Ascending aorta (tissue), 2 donors: ENCODE measurements at places on chromosomes 3 and 15.
A peak's percentile ranks its signal among the peaks of the same experiment; 100 is the strongest.

- H3K27ac ChIP-seq = peak overlapping the region; percentile 28
- no peaks in the 10 kb centered on the region for H3K27me3 ChIP-seq
- no peak overlapping the region for H3K4me3 ChIP-seq
- no peaks in the 10 kb centered on the region for H3K36me3 ChIP-seq
These were observed 18.1 kb upstream of the SCN10A start for GRCh38 chr3:38834110-38834509.

DNA sequence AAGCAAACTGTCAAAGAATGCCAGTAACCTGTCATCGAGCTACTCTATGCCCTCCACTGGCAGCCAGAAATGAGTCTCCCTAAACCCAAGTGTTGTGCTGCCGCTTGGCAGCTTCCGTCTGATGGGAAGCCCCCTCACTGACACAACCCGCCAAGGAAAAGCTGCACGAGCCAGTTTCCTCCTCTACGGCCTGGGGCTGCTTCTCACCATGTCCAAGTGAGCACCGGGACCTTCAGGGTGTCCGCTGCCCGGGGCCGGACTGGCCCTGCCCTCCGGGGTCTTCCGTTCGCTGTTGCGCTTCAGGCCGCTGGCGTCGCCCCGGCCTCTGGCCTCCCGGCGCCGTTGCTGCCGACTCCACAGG is 490 bp downstream of the TOMM70 start:
- DNase-seq = no peak
- peaks cover 10% of the 10 kb centered on the region for H3K4me1 ChIP-seq
- peak overlapping the region; percentile 92 for H3K4me3 ChIP-seq
- no peaks in the 10 kb centered on the region for H3K27me3 ChIP-seq
- peak overlapping the region; percentile 91 for H3K27ac ChIP-seq

- no peak for DNase-seq
- H3K27me3 ChIP-seq = no peaks in the 10 kb centered on the region
- no peaks in the 10 kb centered on the region for H3K36me3 ChIP-seq
- no peaks in the 10 kb centered on the region for H3K4me1 ChIP-seq
These were observed 178.2 kb downstream of the LSAMP start for GRCh38 chr3:116267116-116267515.

- no peak overlapping the region for H3K4me3 ChIP-seq
- no peaks in the 10 kb centered on the region for H3K27me3 ChIP-seq
- H3K27ac ChIP-seq = no peak overlapping the region
- H3K36me3 ChIP-seq = no peaks in the 10 kb centered on the region
- no peaks in the 10 kb centered on the region for H3K4me1 ChIP-seq
These were observed 73.8 kb upstream of the GSK3B start for GRCh38 chr3:120168038-120168437.

GRCh38 chr3:48897460-48898376 is 964 bp downstream of the SLC25A20 start:
- peaks cover 5% of the 10 kb centered on the region for H3K4me1 ChIP-seq
- H3K27me3 ChIP-seq = no peaks in the 10 kb centered on the region
- H3K36me3 ChIP-seq = no peaks in the 10 kb centered on the region
- peak overlapping the region; percentile 74 for H3K4me3 ChIP-seq

DNA sequence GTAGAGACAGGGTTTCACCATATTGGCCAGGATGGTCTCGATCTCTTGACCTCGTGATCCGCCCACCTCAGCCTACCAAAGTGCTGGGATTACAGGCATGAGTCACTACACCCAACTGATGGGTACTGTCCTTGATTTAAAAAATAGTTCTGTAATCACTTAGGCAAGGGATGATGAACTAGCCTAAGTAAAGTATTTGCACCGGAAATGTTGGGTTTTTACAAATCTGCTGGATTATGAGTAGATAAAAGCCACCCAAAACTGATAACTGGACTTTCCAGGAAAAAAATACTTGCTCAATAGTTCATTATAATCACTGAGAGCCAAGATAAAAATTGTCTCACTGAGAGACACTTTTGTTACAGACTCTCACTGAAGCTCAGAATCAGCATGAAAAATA is 218.0 kb downstream of the WNT5A start:
- H3K27ac ChIP-seq = no peak overlapping the region
- H3K4me3 ChIP-seq = no peak overlapping the region
- no peak for DNase-seq

GRCh38 chr15:88243895-88244787 is 12.4 kb downstream of the NTRK3 start:
- no peaks in the 10 kb centered on the region for H3K36me3 ChIP-seq
- peaks cover 24% of the 10 kb centered on the region for H3K4me1 ChIP-seq
- no peak for DNase-seq
- no peak overlapping the region for H3K4me3 ChIP-seq
- no peaks in the 10 kb centered on the region for H3K27me3 ChIP-seq

DNA sequence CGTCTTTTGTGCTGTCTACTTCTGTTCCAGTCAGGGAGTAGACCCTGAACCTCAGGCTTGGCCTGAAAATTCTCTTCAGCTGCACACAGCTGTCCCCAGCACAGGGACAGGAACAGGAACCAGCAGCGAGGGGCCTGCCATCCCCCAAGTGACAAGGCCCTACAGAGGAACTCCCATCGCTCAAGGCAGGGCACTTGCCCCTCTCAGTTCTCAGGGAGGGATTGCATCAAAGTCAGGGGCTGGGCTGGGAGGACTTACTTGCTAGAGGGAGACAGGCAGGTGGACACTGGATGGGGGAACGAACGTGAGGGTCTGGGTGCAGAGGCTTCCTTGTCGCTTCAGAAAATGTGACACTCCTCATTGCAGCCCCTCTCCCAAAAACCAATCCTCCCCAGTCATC is 163.6 kb downstream of the CHSY1 start:
- no peaks in the 10 kb centered on the region for H3K36me3 ChIP-seq
- no peak overlapping the region for H3K27ac ChIP-seq
- no peaks in the 10 kb centered on the region for H3K27me3 ChIP-seq
- H3K4me3 ChIP-seq = no peak overlapping the region
- DNase-seq = no peak

DNA sequence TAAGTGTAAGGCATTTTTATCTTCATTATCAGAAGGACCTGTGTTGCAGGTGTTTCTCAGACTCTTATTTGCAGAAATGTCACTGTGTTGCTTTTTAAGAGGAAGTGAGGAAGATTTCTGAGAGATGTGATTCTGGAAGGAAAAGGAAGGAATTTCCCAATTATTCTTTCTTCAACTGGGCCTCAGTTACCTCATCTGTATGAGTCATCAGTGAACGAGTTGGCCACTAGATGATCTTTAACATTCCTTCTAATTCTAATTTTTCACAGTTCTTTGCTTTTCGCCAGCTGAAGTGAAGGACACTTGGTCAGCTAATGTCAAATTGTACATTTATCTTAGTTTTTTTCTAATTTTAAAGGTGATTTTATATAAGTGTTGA is 28.9 kb downstream of the CLEC3B start:
- no peaks in the 10 kb centered on the region for H3K36me3 ChIP-seq
- no peak for DNase-seq
- peaks cover 5% of the 10 kb centered on the region for H3K4me1 ChIP-seq
- H3K4me3 ChIP-seq = no peak overlapping the region
- H3K27me3 ChIP-seq = no peaks in the 10 kb centered on the region
- H3K27ac ChIP-seq = peak overlapping the region; percentile 59

- no peak overlapping the region for H3K27ac ChIP-seq
- no peaks in the 10 kb centered on the region for H3K4me1 ChIP-seq
- no peaks in the 10 kb centered on the region for H3K36me3 ChIP-seq
- DNase-seq = no peak
These were observed 68.0 kb downstream of the VGLL4 start for GRCh38 chr3:11575677-11576076.

DNA sequence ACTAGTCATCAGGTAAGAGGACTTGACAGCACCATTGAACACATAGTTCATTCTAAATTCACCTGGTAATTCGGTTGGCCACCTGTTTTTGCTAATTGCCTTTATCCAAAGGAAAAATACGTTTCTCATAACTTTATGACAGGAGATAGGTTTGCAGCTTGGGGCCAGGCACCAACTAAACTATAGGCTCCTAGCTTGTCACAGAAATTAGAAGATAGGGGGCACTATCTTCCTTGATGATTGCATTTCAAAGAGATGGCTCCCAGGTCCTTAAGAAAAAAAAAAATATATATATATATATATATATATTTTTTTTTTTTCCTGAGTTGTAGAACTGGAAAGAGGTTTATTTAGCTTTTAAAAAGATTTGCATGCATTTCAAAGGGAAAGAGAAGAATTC is 563.6 kb downstream of the NAALADL2 start:
- peaks cover 4% of the 10 kb centered on the region for H3K4me1 ChIP-seq
- H3K27me3 ChIP-seq = no peaks in the 10 kb centered on the region
- H3K4me3 ChIP-seq = no peak overlapping the region

GRCh38 chr3:194081826-194082225 is 54.1 kb upstream of the HES1 start:
- no peaks in the 10 kb centered on the region for H3K27me3 ChIP-seq
- no peak for DNase-seq
- no peaks in the 10 kb centered on the region for H3K36me3 ChIP-seq
- H3K4me1 ChIP-seq = peaks cover 7% of the 10 kb centered on the region
- H3K27ac ChIP-seq = no peak overlapping the region

GRCh38 chr3:112128843-112129727 is 4.0 kb downstream of the GCSAM start:
- DNase-seq = no peak
- no peak overlapping the region for H3K27ac ChIP-seq
- no peaks in the 10 kb centered on the region for H3K4me1 ChIP-seq
- no peaks in the 10 kb centered on the region for H3K27me3 ChIP-seq
- H3K4me3 ChIP-seq = no peak overlapping the region

DNA sequence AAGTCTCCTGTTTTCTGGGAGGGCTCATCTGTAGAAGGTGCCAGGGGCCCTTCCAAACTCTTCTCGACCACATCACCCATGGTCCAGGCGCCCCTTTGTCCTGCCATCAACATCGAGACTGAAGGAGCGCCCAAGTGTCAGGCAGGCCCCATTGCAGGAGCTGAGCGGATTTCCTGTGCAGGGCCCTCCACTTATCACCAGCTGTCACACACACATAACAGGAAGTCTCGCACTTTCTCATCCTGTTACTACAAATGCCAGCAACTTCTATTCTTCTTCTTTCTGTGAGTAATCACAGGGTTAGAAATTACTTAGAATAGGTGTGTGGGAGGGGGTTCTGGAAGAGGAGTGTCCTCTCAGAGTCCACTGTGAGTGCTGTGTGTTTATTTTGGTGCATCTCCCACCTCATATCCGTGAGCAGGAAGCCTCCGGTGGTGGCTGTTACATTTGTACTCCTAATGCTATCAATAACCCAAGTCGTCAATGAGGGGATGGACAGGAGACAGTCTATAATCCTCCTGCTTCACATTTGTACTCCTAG is at the start of gene KLHL6:
KLHL6 (minus strand) TSS at position 166 of the 541 bp plus-strand sequence; CDS start at position 113, 53 bp downstream.
- no peaks in the 10 kb centered on the region for H3K4me1 ChIP-seq
- H3K27me3 ChIP-seq = no peaks in the 10 kb centered on the region
- no peaks in the 10 kb centered on the region for H3K36me3 ChIP-seq
- H3K4me3 ChIP-seq = peak within 1 kb of the TSS; percentile 41
- peak within 1 kb of the TSS; percentile 16 for H3K27ac ChIP-seq

DNA sequence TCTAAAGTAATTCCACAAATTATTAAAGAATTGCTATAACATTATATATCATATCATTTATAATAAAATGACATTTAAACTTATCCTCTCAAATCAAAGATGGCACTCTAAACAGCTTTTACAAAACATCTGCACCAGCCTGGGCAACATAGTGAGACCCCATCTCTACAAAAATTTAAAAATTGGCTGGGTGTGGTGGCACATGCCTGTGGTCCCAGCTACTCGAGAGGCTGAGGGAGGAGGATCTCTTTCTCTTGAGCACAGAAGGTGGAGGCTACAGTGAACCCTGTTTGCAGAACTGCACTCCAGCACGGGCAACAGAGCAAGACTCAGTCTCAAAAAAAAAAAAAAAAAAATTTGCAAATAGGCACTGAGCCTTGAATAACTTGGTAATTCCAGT is 63.1 kb downstream of the PIK3CB start:
- H3K36me3 ChIP-seq = no peaks in the 10 kb centered on the region
- DNase-seq = no peak
- H3K4me1 ChIP-seq = peaks cover 7% of the 10 kb centered on the region
- no peak overlapping the region for H3K27ac ChIP-seq
- H3K27me3 ChIP-seq = no peaks in the 10 kb centered on the region
- no peak overlapping the region for H3K4me3 ChIP-seq

GRCh38 chr3:30344288-30344687 is 262.1 kb upstream of the TGFBR2 start:
- peak overlapping the region; percentile 16 for H3K27ac ChIP-seq
- H3K27me3 ChIP-seq = no peaks in the 10 kb centered on the region
- no peak for DNase-seq

DNA sequence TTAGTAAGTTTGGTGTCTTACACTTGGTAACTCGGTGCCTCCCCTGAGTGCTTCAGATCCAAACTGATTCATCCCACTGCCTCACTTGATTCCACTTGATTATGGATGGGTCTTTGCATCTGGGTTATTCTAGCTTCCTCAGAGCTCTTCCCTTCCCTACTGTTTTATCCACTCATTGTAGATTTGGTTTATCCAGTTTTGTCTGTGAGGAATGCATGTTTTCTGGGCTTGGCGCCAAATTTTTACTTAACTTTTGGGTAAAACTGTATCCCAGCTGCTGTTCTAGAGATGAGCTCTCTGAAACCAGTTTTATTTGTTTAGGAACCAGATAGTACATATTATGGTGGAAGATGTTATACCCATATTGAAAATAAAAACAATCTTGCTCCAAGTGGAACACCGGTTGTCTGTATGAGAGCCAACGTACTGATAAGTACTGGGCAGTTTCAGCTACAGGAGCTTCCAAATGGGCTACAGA is 20.9 kb downstream of the RAD54L2 start:
- H3K36me3 ChIP-seq = no peaks in the 10 kb centered on the region
- DNase-seq = no peak
- H3K4me1 ChIP-seq = no peaks in the 10 kb centered on the region
- H3K4me3 ChIP-seq = no peak overlapping the region
- no peak overlapping the region for H3K27ac ChIP-seq
- no peaks in the 10 kb centered on the region for H3K27me3 ChIP-seq

- no peak overlapping the region for H3K27ac ChIP-seq
- H3K36me3 ChIP-seq = no peaks in the 10 kb centered on the region
- no peaks in the 10 kb centered on the region for H3K27me3 ChIP-seq
- DNase-seq = peak; percentile 58
These were observed 37.8 kb upstream of the USP3 start for GRCh38 chr15:63466378-63467192.

GRCh38 chr15:59825901-59826300 is 136.8 kb upstream of the BNIP2 start:
- no peak overlapping the region for H3K27ac ChIP-seq
- no peak for DNase-seq
- H3K36me3 ChIP-seq = no peaks in the 10 kb centered on the region
- no peaks in the 10 kb centered on the region for H3K4me1 ChIP-seq
- H3K27me3 ChIP-seq = no peaks in the 10 kb centered on the region

DNA sequence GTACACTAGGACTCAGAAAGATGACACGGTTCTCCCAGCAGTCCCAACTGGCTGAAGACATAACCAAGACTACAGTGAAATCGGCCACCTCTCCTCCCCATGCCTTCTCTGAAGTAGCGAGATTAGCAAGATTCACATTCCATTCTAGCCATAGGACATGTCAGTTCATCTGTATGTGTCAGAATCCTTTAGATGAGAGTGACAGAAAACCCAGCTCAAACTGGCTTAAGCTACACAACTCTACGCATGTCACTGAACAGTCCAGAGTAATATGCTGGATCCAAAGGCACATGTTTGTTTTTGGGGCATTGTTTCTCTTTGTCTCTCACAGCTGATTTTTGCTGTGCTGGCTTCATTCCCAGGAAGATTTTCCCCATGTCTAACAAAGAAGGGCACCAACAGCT is 75.8 kb downstream of the RARB start:
- H3K27me3 ChIP-seq = no peaks in the 10 kb centered on the region

GRCh38 chr3:45054196-45054857 is 28.2 kb downstream of the CLEC3B start:
- no peaks in the 10 kb centered on the region for H3K36me3 ChIP-seq
- DNase-seq = no peak
- H3K27me3 ChIP-seq = no peaks in the 10 kb centered on the region
- H3K27ac ChIP-seq = no peak overlapping the region
- no peak overlapping the region for H3K4me3 ChIP-seq
